ENCODE measurements at places on chromosomes 7 and 10. TPM values are rescaled to one million over a fixed set of nuclear protein-coding genes. Genes with fewer than 3 reads are reported as not detected.

Gene FAM25A
- not detected for total RNA-seq

Gene EEPD1
- total RNA-seq = 6.5 TPM

Gene OIT3
- not detected for total RNA-seq

Gene PNLIPRP3
- not detected for total RNA-seq

Gene HOXA13
- total RNA-seq = not detected

Gene PRSS1
- not detected for total RNA-seq

All from activated CD4-positive, alpha-beta memory T cell treated with anti-CD3 and anti-CD28 coated beads, Interleukin-2, amount 10 ng/mL, durations not matched to agents 7 days and 5 days (primary cell).